NCI-H510A (cell line): ENCODE measurements at places on chromosomes 2 and 18.

DNA sequence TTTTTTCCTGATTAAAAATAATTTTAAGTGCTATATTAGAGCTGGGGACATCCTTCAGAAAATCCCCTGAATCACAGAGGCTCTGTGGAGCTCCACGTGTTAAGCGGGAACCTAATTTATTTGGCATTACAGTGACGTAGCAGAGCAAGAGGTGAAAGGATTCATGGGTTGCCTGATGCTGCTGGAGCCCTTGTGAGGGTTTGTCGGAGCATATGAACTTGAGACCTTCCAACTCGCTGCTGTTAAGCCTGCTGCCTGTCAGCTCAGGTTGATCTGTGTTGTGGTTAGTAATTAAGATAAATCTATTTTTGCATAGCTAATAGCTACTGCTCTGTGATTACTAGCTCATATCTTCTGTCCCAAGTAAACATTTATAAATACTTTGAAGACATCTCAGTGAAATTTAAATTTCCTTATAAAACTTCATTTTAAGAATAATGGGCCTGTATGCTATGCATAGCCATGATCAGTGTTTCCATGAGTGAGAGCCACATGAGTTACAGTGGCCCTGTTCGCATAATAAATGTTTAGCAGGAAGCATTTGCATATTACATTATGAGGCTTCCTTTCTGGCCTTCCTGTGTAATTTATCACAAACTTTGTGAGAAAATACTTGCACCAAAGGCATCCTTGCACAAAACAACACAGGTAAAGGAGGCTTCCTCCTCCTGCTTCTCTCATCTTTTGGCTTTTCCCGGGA lies 438.9 kb downstream of the PTPRM start:
- DNase-seq: no peak

GRCh38 chr2:26767894-26768487 lies 3.9 kb downstream of the SLC35F6 start:
- DNase-seq: no peak

DNA sequence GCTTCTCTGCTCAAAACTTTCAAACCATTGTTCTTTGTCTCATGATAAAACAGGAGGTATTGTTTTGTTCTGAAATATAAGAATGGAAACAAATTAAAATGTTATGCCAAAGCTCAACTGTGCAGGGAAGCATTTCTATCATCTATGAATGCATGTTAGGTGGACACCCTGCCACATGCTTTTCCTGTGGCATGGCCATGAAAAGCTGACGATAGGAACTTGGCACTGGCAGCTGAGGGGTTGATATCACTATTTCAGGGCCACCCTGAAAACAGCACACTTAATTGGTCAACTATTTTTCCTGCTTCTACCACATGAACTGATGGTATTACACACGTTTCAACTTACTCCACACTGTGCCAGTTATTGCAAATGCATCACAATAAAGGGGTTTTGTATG lies 157.3 kb downstream of the MREG start:
- DNase-seq: no peak

DNA sequence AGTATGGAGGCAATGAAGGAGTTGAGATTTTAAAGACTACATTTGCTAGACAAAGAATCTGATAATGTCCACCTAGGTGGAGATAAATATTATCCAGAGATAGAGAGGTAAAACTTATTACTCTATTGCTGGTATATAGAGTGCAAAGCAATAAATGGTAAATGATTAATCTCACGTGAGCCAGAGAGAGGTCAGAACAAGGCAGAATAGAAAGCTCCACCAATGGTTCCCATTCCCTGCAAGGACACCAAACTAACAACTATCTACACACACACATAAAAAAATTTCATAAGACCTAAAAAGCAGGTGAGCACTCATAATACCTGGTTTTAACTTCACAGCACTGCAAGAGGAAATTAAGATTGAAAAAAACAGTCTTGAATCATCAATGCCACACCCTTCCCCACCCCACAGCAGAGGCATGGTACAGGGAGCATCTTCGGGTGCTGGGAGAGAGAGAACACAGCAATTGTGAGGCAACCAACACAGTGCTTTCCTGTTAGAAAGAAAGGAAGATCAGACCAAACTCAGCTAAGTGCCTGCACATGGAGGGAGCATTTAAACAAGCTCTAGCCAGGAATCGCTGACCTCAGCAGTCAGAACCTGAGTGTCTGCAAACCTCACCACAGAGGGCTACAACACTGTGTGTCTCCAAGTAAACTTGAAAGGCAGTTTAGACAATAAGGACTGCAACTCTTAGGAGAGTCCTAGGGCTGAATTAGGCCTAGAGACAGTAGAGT lies 1432.6 kb upstream of the TMEFF2 start:
- DNase-seq: no peak

- DNase-seq: no peak
Observed at GRCh38 chr2:192194265-192194865, 368 bp downstream of the TMEFF2 start.

- no peak for DNase-seq
Observed at GRCh38 chr2:42101206-42102023, 53.6 kb downstream of the PKDCC start.

DNA sequence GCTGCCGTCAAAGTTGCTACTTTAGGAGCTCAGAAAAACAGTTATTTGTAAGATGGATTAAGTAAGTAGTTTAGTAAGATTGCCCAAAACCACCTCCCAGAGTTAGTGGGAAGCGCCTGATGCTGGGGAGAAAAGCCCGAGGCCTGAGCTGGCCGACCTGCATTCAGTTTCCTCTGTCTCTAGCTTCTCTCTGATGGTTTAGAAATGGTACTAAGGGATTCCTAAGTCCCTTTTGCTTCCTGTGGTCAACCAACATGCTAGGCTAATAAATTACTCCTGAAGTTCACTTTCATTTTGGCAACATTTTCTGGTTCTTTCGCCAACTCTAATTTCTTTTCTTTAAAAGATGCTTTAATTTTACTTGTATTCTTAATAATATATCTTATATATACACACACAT lies 60.1 kb downstream of the ASAP2 start:
- DNase-seq: no peak

DNA sequence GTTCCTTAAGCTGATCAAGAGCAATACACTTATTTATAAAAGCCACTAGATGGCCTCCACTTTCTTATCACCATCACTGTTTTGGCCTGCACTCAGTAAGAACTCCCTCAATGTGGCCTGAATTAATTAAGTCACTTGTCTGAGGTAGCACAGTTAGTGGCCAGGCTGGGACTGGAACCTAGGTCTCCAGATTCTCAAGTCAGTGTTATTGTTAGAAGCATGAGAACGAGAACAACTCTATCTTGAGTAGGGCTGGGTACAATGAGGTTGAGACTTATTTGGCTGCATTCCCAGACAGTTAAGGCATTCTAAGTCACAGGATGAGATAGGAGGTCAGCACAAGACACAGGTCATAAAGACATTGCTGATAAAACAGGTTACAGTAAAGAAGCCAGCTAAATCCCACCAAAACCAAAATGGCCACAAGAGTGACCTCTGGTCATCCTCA lies 115.8 kb downstream of the SS18 start:
- DNase-seq: no peak
